ENCODE measurements at places on chromosomes 12 and 14. TPM values are rescaled to one million over a fixed set of nuclear protein-coding genes. Genes with fewer than 3 reads are reported as not detected.

Gene CLSTN3
- 45.7 TPM for total RNA-seq

Gene RAD51AP1
- total RNA-seq, result 5.5 TPM

Gene PRKD1
- 45.0 TPM for total RNA-seq

Gene STXBP6
- total RNA-seq, result 32.3 TPM

Gene FOXG1
- total RNA-seq, result 1.6 TPM

Gene TOMM20L
- not detected for total RNA-seq

Gene HOXC5
- not detected for total RNA-seq

Gene CLEC9A
- not detected for total RNA-seq

Gene C12orf42
- not detected for total RNA-seq

Gene SLC6A12
- 1.9 TPM for total RNA-seq

Gene SLCO1A2
- 2.3 TPM for total RNA-seq

Gene CCDC38
- total RNA-seq, result 0.34 TPM

Gene KRT3
- total RNA-seq, result not detected

Gene DAO
- not detected for total RNA-seq

Gene ACOT6
- total RNA-seq, result not detected

Gene FAM90A1
- total RNA-seq, result 0.18 TPM

Gene P2RX2
- total RNA-seq, result 8.2 TPM

Gene TEX52
- total RNA-seq, result 0.85 TPM

Gene BHLHE41
- total RNA-seq, result 11.3 TPM

Gene C12orf54
- total RNA-seq, result 6.0 TPM

Gene RNF34
- 51.5 TPM for total RNA-seq

Gene LPAR5
- total RNA-seq, result 0.59 TPM

Gene CTDSP2
- total RNA-seq, result 159 TPM

Gene TAS2R50
- total RNA-seq, result 2.7 TPM

Gene SLC8A3
- total RNA-seq, result 0.77 TPM

Gene SLC25A47
- 0.51 TPM for total RNA-seq

Gene DEGS2
- 8.3 TPM for total RNA-seq

Gene CLEC14A
- 16.4 TPM for total RNA-seq

Gene RASAL1
- total RNA-seq, result 1.6 TPM

Gene MIPOL1
- total RNA-seq, result 31.4 TPM

Gene DNAJC22
- total RNA-seq, result 0.23 TPM

Gene SLC24A4
- 7.2 TPM for total RNA-seq

Gene AMIGO2
- 6.3 TPM for total RNA-seq

Gene TMEM30B
- total RNA-seq, result 57.1 TPM

Gene SYCP3
- 14.0 TPM for total RNA-seq

Data from prostate gland (tissue), 2 donors.